T-helper 17 cell (primary cell): ENCODE measurements at places on chromosomes 2 and 18. TPM values are rescaled to one million over a fixed set of nuclear protein-coding genes. Genes with fewer than 3 reads are reported as not detected.
A peak's percentile ranks its signal among the peaks of the same experiment; 100 is the strongest.

AFF3 gene
- total RNA-seq: 14.4 TPM

GRCh38 chr2:41853427-41854191 is 194.2 kb upstream of the PKDCC start:
- peak; percentile 8 for DNase-seq

GCG gene
- total RNA-seq: not detected

GRCh38 chr2:26076001-26076587 is 42.2 kb downstream of the RAB10 start:
- DNase-seq: no peak

DNA sequence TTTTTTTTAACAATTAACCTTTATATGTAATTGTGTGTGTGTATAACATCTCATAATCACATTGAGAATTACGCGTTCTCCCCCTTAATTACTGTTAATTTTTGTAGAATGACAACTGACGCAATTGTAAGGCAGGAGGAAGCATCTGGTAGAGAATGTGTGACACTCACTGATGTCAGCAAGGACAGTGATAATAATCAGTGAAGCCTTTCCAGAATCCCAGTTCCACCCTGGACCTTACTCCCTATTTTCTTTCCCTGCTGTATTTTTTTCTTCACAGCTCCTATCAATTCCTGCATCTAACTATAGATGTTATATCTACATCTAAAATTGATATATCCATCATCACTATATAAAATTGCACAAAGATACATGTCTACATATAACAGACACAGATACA is 16.1 kb upstream of the STRN start:
- no peak for DNase-seq

- no peak for DNase-seq
Measured at GRCh38 chr2:8822218-8822617, 15.2 kb downstream of the KIDINS220 start.

- no peak for DNase-seq
Measured at GRCh38 chr2:96526101-96526591, 10.4 kb upstream of the ARID5A start.

DNA sequence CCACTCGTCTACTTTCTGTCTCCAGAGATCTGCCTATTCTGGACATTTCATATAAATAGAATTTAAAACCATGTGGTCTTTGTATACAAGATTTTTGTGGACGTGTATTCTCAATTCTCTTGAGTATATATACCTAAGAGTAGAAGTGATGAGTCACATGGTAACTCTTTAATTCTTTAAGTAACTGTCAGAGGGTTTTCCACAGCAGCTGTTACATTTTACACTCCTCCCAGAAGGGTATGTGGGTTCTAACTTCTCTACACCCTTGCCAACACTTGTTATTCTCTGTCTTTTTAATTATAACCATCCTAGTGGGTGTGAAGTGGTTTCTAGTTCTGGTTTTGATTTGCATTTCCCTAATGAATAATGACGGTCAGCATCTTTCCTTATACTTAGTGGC is 70.9 kb downstream of the MAP3K20 start:
- DNase-seq: no peak

GRCh38 chr18:48018851-48019250 is 88.4 kb upstream of the SMAD2 start:
- DNase-seq: no peak

- DNase-seq: no peak
Measured at GRCh38 chr2:109142416-109143210, 13.6 kb downstream of the SH3RF3 start.

LRATD1 gene
- total RNA-seq: not detected

DNA sequence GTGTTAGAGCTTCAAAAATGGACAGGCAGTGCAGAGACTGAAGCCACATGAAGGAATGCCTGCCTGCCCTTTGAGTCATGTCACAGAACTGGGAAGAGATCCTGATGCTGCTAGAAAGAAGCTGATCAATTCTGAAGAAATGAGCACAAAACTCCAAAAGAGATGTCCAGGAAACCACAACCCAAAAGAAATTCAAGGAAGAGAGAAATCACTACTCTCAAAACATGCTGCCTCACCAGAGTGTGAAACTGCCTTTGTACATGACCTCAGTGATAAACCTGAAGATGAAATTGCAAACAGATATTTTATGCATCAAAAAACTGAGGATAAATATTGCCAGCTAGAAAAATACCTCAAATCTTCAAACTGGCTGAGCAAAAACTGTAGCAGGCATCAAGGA is 20.5 kb downstream of the USP40 start:
- no peak for DNase-seq

SLC1A4 gene
- 8.0 TPM for total RNA-seq

- no peak for DNase-seq
Measured at GRCh38 chr2:71494523-71495155, 41.3 kb downstream of the DYSF start.

NDUFS1 gene
- 35.2 TPM for total RNA-seq

MC5R gene
- total RNA-seq: not detected

- DNase-seq: no peak
Measured at GRCh38 chr2:160680294-160680693, 186.7 kb upstream of the RBMS1 start.

KCNJ3 gene
- total RNA-seq: not detected

DNA sequence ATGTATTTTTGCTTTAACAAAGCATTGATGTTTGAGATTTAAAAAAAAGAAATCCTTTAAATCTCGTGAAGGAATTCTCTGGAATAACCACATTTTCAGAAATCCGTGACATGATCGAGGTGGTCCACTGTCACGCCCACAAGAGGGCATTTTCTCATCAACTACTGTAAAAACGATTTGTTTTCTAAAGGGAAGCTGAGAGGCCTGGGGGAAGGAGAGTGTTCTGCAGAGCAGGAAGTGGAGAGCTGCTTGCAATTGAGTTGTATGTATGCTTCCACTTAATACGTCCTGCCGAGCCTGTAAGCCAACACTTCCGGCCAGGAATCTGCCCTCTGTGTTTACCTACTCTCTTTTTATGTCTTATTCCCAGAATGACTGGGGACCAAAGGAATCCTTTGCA is 19.4 kb downstream of the KLHL29 start:
- no peak for DNase-seq

KIF3C gene
- total RNA-seq: 2.6 TPM

STPG4 gene
- 0.21 TPM for total RNA-seq

ASB18 gene
- not detected for total RNA-seq

DNA sequence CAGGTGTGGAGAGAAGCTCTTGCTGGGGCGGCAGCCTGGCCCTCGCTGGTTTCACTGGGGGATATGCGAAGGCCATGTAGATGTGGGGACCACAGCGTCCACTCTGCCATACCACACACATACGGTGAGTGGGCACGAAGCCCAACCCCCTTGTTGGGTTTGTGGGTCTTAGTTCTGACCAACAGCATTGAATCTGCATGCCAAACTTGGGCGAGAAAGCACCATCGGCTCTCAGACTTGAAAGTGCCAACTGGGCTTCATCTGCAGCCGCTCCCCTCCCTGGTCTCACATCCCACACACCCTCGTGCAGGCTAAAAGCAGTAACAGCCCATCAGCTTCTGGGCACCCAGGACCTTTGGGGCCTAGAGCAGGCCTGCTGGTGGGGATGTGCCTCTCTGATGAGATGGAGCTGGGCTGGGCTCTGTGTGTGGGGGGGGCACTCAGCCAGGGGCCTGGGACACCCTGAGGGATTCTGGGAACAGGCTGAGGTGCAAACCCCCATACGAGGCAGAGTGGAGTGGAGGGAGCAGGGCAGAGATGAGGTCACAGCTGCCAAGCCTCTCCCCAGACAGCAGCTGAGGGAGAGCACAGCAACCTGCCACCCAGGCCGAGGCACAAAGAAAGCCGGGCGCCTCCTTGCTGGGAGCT is 264.4 kb downstream of the TWIST2 start:
- no peak for DNase-seq

- DNase-seq: no peak
Measured at GRCh38 chr2:239804161-239805042, 220.7 kb downstream of the NDUFA10 start.

PLGLB2 gene
- 4.5 TPM for total RNA-seq

SCN2A gene
- 0.07 TPM for total RNA-seq

GRCh38 chr18:13124411-13124810 is 94.1 kb upstream of the LDLRAD4 start:
- no peak for DNase-seq

DNA sequence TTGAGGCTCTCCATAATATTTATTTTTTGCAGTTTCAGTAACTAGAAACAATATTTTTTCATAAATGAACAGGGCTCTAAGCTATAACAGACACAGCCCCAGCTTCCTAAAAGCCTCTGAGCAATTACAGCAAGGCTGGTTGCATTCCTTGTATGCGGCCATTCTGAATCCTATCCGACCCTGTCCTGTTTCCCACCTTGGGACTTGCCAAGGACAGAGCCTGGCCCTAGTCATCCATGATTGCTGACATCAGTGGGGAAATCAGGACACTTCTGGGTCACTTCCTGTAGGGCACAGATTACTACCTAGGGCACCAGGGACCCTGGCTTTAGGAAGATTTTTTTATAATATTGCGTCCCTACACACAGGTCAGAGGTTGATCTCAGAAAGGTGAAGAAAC is 5.5 kb downstream of the TMEM177 start:
- DNase-seq: no peak

GNAL gene
- 0.10 TPM for total RNA-seq

ICA1L gene
- total RNA-seq: 3.3 TPM

RESP18 gene
- total RNA-seq: not detected

- no peak for DNase-seq
Measured at GRCh38 chr2:57479981-57480380, 566.6 kb upstream of the VRK2 start.

- DNase-seq: no peak
Measured at GRCh38 chr2:88196490-88197087, 26.4 kb downstream of the THNSL2 start.

ADCYAP1 gene
- total RNA-seq: not detected

DNA sequence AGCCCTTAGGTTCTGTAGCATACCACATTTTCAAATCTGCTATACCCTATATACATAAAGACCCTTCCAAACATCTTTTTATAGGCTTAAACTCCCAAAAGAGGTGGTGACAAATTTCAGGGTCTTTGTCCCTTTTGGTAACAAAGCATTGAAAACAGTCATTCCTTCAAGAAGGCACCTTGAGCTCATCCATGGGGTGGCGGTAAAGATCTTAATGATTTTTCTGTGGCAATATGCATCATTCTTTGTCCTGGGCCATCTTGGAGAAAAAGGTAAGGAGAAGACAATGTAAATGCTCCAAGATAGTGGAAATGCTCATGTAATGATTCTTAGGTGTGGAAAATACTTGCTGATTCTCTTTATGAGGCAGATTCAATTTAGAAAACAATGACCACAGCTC is 890.5 kb downstream of the CNTNAP5 start:
- DNase-seq: no peak

OXER1 gene
- total RNA-seq: 0.25 TPM

ATIC gene
- total RNA-seq: 60.1 TPM

- no peak for DNase-seq
Measured at GRCh38 chr2:4278392-4278791, 575.0 kb downstream of the DCDC2C start.

DNA sequence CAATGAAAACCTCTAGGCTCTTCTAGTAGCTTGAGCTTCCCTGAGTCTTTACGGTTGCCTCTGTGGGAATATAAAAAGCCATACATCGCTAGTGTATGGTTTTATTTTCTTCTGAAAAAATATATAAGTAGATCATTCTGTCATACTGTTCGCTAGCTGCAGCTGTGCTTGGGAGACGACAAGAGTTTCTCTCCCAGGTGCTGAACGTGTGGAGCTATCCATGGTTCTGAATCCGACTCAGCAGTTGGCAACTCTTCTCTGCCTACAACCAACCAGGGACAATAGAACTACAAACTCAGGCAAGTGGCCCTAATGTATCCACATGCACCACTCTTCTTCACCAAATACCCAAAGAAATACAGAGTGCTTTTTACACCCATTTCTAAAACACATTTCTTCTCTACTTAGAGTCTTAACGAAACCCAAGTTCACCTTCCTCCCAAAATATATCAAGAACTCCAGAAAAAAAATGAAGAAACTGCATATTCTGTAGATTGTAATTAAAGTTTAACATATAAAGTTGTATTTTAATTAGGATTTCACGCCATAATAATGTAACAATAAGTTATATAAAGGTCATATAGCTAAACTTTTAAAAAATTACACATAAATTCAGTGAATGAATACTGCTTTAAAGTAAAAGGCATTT is 2.2 kb upstream of the KCNH7 start:
- DNase-seq: no peak

GRCh38 chr2:235102896-235103295 is 151.1 kb downstream of the SH3BP4 start:
- DNase-seq: no peak

GRCh38 chr18:57854726-57855125 is 51.6 kb upstream of the ATP8B1 start:
- no peak for DNase-seq

DNA sequence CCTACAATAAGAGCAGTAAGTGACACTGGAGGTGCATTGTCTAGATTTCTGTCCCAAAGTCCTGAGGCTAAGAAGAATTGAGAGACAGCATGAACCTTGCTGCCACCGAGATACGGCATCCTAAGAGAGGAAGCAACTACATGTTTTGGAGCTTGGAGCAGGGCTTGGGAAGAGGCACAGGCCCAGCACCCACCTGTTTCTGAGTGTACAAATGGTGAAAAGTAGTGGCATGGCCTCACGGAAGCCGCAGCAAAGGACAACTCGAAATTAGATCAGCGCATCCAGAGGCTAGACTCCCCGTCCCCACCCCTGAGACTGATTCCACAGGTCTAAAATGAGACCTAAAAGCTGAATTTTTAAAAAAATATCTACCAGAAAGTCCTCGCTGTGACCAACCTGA is 127.5 kb downstream of the PTGR3 start:
- no peak for DNase-seq

- DNase-seq: no peak
Measured at GRCh38 chr2:176526995-176527901, 258.0 kb downstream of the MTX2 start.

- no peak for DNase-seq
Measured at GRCh38 chr18:44945888-44946401, 265.3 kb downstream of the SETBP1 start.

TBR1 gene
- total RNA-seq: not detected

SPATA3 gene
- not detected for total RNA-seq

DNA sequence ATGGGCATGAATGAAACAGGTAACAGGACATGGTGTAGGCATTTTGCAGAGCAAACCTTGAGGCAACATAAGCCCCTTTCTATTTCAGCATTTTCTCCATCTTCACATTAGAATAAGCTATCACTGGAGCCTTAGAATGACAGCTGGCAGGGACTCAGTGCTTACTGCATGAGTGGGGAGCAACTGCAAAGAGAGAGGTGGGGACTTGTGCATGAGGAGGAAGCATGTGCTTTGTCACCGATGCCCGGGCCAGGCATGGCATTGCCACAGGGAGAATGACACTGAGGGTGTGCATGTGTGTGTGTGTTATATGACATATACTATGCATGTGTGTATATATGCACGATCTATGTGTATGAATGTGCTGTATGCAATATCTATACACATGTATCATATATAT is 258.2 kb upstream of the RAB6C start:
- DNase-seq: no peak

FZD7 gene
- 0.31 TPM for total RNA-seq

DNA sequence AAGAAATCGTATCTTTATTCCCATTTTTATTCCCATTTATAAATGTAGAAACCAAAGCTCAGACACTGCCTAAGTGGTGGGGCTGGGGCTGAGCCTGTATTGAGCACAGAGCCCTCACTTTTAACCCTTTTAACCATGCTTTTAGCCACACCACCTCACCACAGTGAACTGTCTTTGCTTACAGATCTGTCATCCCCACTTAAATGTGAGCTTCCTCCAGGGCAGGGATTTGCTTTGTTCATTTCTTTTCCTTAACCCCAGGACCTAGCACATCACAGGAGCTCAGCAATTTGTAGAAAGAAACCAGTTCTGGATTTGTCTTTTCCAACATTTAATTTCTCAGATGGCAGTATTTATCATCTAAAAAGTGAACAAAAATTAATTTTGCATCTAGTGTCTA is 2.2 kb downstream of the BOD1L2 start:
- no peak for DNase-seq
